A549 treated with ZK216348 at 1 μM for 4 hours (cell line): ENCODE measurements at places on chromosomes 5 and 9. TPM values are rescaled to one million over a fixed set of nuclear protein-coding genes. Genes with fewer than 3 reads are reported as not detected.

ANKRD33B gene
- 8.5 to 15.0 TPM (median 11.3 TPM) in 5 replicates for total RNA-seq

PCDHB15 gene
- 0.09 to 0.14 TPM in 2 of 5 replicates, not detected in the others for total RNA-seq

LCN6 gene
- total RNA-seq = not detected in 5 replicates

PCDHA6 gene
- 0.04 to 0.12 TPM (median 0.12 TPM) in 3 of 5 replicates, not detected in the others for total RNA-seq

AOPEP gene
- 160 to 217 TPM (median 210 TPM) in 5 replicates for total RNA-seq

SEMA6A gene
- total RNA-seq = 0.11 TPM in 1 of 5 replicates, not detected in the others

FAM219A gene
- 13.0 to 18.8 TPM (median 18.4 TPM) in 5 replicates for total RNA-seq

KCNV2 gene
- not detected in 5 replicates for total RNA-seq

LSM11 gene
- 2.0 to 3.5 TPM (median 3.3 TPM) in 5 replicates for total RNA-seq

NPM1 gene
- 3,231 to 6,081 TPM (median 3,458 TPM) in 5 replicates for total RNA-seq

CDX1 gene
- total RNA-seq = not detected in 5 replicates

HAND1 gene
- 0.15 to 0.37 TPM (median 0.28 TPM) in 4 of 5 replicates, not detected in the other for total RNA-seq

SLC1A1 gene
- 0.89 to 1.6 TPM (median 1.3 TPM) in 5 replicates for total RNA-seq

ORM1 gene
- not detected in 5 replicates for total RNA-seq

BAAT gene
- 0.42 to 0.57 TPM (median 0.51 TPM) in 5 replicates for total RNA-seq

TENT4A gene
- 17.4 to 25.3 TPM (median 21.3 TPM) in 5 replicates for total RNA-seq

GLRA1 gene
- total RNA-seq = not detected in 5 replicates

RAB14 gene
- 34.8 to 52.7 TPM (median 46.6 TPM) in 5 replicates for total RNA-seq

ZCCHC9 gene
- total RNA-seq = 26.2 to 33.8 TPM (median 27.3 TPM) in 5 replicates

ABO gene
- 0.19 TPM in 1 of 5 replicates, not detected in the others for total RNA-seq

HSPA5 gene
- total RNA-seq = 331 to 388 TPM (median 374 TPM) in 5 replicates

FGFR4 gene
- 10.3 to 26.0 TPM (median 25.5 TPM) in 5 replicates for total RNA-seq

SLCO4C1 gene
- total RNA-seq = 0.04 TPM in 1 of 5 replicates, not detected in the others

ZBED3 gene
- total RNA-seq = 3.0 to 4.5 TPM (median 3.7 TPM) in 5 replicates

PAXX gene
- total RNA-seq = 37.9 to 83.8 TPM (median 71.5 TPM) in 5 replicates

TEK gene
- 0.06 to 0.12 TPM (median 0.07 TPM) in 5 replicates for total RNA-seq

GPX3 gene
- 12.1 to 20.9 TPM (median 17.2 TPM) in 5 replicates for total RNA-seq

OTP gene
- total RNA-seq = 0.07 to 0.16 TPM (median 0.11 TPM) in 5 replicates

ARSI gene
- 22.1 to 46.5 TPM (median 38.3 TPM) in 5 replicates for total RNA-seq

PAPPA gene
- 23.7 to 46.1 TPM (median 34.7 TPM) in 5 replicates for total RNA-seq

CAMK4 gene
- total RNA-seq = not detected in 5 replicates

PRELID2 gene
- 6.6 to 9.2 TPM (median 8.2 TPM) in 5 replicates for total RNA-seq

SPINK13 gene
- not detected in 5 replicates for total RNA-seq

ST8SIA4 gene
- total RNA-seq = 0.12 to 0.78 TPM (median 0.47 TPM) in 5 replicates
